Left cardiac atrium (tissue), 4 donors: ENCODE measurements at places on chromosomes 11 and 22.
A peak's percentile ranks its signal among the peaks of the same experiment; 100 is the strongest.

- DNase-seq, result peak; percentile 76
These were observed 55.5 kb downstream of the CLPB start for GRCh38 chr11:72378704-72379383.

DNA sequence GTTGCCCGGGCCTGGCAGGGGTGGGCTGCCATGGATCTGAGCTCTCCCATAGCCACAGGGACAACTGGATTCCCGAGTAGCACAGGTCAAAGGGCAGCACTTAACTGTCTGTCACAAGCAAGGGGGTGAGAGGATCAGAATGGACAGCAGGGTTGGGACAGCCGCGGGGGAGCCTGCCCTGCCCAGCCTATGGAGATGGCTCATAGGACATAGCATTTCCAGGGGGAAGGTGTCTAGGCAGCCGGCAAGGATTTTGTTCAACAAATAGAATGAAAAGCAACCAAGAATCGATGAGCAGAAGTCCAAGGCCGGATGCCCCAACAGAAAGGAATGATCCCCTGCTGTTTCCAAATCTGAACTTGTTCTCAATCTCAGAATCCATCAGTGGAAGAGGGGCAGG lies 92.9 kb downstream of the RPS6KA4 start:
- no peak for DNase-seq

- no peak for DNase-seq
These were observed 74.5 kb downstream of the AMBRA1 start for GRCh38 chr11:46519351-46519750.

GRCh38 chr11:21564095-21564494 lies 628.8 kb upstream of the ANO5 start:
- DNase-seq, result no peak

DNA sequence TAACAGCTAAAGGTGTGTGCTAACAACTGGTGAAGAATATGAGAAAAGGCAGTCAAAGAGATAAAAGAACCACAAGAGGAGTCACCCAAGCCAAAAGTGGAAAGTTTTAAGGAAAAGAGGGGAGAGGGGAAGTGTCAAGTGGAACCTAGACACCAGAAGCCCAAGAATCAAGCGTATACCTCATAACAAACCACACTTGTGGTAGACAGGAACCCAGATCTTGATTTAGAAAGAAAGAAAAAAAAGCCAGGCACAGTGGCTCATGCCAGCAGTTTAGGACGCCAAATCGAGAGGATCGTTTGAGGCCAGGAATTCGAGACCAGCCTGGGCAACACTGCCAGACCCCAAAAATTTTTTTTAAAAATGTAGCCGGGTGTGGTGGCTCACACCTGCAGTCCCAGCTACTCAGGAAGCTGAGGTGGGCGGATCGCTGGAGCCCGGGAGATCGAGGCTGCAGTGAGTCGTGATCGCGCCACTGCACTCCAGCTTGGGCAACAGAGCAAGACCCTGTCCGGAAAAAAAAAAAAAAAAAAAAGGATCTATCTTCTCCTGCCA lies 877 bp downstream of the SLC25A17 start:
- no peak for DNase-seq

DNA sequence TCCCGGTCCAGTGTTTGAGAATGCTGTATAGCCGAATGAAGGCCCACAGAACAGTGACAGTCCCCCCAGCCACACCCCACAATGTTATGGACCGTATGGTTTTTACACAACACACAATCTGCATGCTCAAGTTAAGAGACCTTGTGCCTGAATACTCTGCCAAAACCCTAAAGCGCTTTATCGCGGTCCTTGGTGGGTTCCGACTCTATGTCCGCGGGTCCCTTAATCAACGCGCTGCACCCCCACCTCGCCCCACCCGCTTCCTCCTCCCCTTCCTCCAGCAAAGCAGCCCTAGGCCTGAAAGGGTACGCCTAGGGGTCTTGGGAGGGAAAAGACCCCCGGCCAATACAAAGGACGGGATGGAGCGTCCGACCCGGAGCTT lies 442 bp downstream of the COPB1 start:
- peak; percentile 46 for DNase-seq

- DNase-seq, result no peak
These were observed 25.3 kb upstream of the KRTAP5-6 start for GRCh38 chr11:1671658-1672057.

DNA sequence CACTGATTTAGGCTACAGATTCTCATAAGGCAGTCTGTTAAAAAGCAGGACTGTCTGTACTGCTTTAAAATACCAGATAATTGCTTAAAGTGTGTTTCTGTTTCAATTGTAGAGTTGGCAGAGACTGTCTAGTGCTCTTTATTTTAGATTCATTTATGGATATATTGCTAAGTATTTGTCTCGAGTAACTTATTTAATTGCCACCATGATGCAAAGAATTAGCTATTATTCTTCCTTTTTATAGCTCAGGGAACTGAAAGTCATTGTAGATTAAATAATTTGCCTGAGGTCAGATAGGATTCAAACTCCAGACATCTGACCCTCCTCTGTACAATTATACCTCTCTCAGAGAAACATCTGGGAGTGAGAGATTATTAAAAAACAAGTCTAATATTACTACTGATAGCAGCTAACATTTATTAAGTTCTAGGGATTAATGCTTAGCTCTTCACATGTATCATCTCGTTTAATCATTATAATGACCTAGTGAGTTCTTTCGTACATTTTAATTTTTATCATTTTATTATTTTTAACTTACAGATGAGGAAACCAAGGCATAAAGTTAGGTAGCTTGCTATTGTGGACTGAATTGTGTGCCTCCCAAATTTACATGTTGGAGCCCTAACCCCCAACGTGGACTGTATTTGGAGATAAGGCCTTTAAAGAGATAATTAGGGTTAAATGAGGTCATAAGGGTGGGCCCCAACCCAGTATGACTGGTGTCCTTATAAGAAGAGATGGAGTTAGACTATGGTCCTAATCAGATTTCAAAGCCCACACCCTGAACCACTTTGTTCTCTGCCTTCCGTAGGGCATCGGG lies 19.7 kb upstream of the RAG2 start:
- DNase-seq, result no peak

GRCh38 chr11:20275987-20276965 lies 87.2 kb upstream of the HTATIP2 start:
- no peak for DNase-seq

- no peak for DNase-seq
These were observed 259.8 kb upstream of the BLID start for GRCh38 chr11:122375687-122376399.

- DNase-seq, result no peak
These were observed 39.5 kb downstream of the GRAMD1B start for GRCh38 chr11:123469586-123469985.

DNA sequence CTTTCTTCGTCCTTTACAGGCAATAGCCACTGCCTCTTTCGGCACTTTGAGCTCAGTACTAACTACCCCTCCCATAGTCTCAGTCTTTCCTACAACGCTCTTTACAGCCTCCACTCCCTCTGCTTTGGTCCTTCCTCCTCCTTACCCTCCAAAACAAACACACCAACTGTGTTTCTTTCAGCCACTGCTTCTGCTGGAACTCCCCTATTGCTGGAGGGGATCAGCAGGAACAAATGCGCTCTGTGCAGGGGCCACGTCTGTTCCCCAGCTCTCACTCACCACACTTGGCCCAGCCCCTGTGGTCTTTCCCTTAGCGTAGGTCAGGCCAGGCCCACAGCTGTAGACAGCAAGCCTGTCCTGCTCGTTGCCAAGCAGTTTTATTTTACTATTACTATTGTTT lies 42.3 kb downstream of the PC start:
- DNase-seq, result no peak

DNA sequence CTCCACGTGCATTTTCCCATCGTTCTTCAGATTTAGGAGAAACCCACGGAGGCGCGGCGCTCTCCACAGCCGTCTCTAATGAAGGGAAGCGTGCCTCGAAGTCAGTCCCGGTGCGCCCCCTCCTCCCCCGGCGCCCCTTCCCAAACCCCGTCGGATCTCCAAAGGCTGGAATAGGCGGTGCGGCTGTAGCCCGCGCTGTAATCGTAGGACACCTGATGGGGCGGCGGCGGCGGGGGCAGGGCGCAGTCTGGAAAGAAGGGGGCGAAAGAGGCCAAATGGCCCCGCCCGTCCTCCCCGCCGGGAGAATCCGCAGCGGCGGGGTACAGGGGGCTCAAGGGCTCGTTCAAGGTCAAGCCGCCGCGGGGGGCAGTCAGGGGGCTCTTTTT lies 1.3 kb downstream of the FAM181B start:
- DNase-seq, result no peak

DNA sequence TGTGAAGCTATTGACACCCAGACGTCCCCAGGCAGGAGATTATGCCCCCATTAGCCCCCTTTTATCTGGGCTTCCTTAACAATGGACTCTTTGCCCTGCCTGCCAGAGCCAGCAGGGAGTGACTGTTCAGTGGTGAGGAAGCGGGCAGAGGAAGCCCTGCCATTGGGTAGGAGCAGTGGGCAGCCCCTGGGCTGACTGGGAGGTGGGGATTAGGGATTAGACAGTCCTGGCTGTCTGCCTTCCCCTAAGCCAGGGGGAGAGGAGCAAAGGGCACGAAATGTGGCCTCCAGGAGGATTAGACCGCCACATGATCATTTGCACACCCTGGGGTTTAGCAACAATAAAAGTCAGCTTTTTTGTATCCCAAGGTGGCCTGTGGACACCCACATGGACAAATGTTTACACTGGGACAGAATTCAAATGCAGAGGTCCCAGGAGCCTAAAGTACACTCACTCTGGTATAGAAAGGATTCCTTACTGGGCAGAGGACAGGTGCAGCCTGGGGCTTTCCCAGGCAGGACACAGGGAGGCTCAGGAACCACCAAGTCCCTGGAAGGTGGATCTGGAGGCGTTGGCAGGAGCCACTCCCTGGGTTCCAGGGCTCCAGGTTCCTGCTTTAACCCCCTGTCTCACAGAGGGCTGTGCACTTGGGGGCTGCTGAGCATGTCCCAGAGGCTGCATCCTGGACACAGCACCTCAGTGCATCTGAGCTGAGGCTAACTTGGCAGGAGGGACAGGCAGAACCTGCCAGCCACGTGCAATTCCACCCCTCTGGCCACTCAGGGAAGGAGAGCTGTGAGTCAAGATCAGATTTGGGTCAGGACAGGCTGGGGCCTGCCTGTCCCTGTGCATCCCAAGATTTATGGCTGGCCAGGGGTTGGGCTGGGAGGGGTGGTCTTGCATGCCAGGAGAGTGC lies 2.1 kb downstream of the PNPLA3 start:
- no peak for DNase-seq

GRCh38 chr22:22080270-22080669 lies 97.7 kb upstream of the TOP3B start:
- no peak for DNase-seq

DNA sequence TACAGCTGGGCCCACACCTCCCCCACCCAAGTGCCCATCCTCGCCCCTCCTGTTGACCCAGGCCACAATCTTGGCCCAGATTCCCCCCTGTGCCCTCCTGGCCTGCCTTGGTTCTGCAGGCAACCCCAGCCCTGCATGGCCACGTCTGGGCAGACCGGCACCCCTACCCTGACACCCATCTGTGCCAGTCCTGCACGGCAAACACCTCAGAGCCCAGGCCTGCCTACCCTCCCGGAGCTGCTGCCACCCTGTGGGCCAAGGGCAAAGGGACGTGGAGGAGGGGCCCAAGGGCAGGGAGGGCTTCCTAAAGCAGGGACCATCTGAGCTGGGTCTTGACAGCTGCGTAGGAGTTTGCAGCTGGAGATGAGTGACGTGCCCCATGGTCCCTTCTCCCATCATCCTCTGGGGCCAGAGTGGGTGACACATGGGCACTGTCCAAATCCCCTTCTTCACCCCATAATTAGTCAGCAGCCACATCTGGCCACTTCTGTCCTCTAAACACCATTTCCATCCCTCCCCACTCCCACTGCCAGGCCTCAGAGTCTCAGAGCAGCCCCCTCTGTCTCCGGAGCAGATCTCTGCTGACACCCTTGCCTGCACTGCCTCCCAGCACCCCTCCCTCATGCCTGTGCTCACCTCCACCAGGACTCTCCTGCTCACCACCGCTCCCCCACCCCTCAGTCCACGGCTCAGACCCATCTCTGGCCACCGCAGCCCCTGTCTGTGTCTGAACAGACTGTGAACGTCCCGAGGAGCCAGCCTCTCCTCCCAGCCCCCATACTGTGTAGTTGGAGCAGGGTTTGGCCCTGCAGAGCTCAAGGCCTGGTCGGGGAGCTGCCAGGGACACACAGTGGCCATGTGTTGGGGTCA lies 35.6 kb upstream of the PPARA start:
- no peak for DNase-seq

DNA sequence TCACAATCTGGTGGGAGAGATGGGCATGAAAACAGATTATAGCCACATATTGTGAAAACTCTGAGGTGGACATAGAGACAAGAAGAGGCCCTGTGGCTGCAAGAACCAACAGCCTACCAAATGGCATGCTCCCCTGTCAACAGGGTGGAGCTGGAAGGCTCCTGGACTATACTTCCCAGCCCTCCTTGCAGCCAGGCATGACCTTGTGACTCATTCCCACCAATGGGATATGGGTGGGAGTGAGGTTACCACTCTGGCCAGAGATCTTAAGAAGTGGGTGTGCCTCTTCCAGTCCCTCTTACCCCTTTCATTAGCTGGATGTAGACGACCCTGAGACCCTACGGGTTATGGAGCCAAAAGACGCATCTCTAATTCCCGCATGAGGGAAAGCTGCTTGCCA lies 126.4 kb upstream of the ZBED5 start:
- no peak for DNase-seq

- DNase-seq, result no peak
These were observed 32.0 kb downstream of the TMEM184B start for GRCh38 chr22:38240734-38241252.

- peak; percentile 43 for DNase-seq
These were observed 1.3 kb upstream of the LIMK2 start for GRCh38 chr22:31210556-31211421.

DNA sequence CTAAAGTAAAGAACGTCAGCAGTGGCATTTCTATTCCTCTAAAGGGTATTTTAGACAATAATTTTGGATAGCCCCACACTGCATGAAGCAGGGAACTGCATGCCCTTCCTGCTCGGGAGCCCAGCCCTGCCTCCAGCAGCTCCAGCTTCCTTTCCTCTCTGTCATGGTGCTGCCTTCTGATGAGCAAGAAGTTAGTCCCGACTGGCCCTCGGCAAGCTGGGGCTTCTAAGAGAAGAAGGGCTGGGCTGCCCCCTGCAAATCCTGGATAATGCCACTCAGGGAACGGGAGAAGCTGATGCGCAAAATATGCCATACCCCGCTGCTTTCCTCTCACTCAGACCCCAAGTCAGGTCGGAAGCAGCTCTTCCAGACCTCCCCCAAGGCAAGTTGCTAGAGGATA lies 296.4 kb downstream of the ETS1 start:
- DNase-seq, result no peak

GRCh38 chr11:12625438-12626071 lies 48.7 kb upstream of the TEAD1 start:
- no peak for DNase-seq

GRCh38 chr11:72598906-72599305 lies 75.3 kb downstream of the PDE2A start:
- peak; percentile 73 for DNase-seq

- DNase-seq, result peak; percentile 13
These were observed 118.9 kb upstream of the PARVA start for GRCh38 chr11:12258451-12258850.
